Substantia nigra (tissue), 51 donors: ENCODE measurements at places on chromosomes 3 and 15.

- peak; percentile 19 for DNase-seq
Observed at GRCh38 chr3:20669184-20669583, 483.2 kb upstream of the SGO1 start.

- DNase-seq: no peak
Observed at GRCh38 chr3:21912711-21913110, 161.7 kb upstream of the ZNF385D start.

GRCh38 chr15:43086551-43086950, 19.3 kb downstream of the UBR1 start:
- no peak for DNase-seq

DNA sequence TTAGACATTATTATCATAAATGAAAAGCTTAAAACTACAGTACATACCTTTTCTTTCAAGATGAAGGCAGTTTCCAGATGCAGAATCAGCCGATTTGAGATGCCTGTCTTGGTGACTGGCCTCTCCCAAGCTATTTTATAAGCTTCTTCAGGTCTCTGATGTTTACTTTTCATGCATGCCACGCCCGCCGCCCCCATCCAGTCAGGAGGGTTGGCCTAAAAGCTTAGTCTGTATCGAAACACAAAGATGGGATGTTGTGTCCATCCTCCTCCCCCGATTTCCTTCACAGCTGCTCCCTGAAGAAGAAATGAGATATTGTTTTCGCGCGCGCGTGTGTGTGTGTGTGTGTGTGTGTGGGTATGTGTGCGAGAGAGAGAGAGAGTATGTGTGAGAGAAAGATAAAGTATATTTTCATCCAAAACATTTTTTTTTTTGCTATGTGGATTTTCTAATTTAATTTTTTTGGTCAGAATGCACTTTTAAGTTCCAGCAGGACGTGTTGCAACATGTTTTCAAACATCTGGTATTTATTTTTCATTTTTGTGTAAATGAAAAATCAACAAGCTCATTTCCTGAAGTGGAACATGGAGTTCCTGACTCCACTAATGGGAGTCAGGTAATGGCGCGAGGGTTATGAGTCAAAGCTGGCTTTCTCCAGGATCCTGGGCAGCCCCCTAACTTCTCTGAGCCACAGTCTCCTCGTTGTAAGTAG, at the start of gene APOD:
Gene APOD (minus strand): TSS at position 110 of the 712 bp plus-strand sequence. CDS start 4,479 bp downstream, outside the sequence.
- no peak for DNase-seq

GRCh38 chr15:55357774-55358173, 38.8 kb downstream of the PIGB start:
- DNase-seq: no peak

GRCh38 chr15:47955021-47955420, 165.8 kb upstream of the SLC24A5 start:
- no peak for DNase-seq

DNA sequence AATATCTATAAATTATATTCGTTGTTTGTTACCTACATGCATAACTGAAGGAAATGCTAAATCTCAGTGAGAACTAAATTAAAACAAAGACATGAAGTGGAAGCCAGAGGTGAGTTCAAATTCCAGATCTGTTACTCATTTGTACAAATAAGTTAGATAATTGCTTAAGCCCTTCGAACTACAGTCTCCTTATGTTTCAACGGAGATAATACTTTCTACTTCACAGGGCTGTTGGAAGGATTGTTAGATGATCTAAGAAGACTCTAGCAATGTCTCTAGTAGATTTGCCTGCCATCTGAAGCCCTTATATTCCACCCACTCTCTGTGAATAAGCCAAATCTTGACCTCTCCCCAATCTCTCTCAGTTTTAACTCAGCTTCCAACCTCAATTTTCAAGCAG, 125.8 kb downstream of the P2RY1 start:
- no peak for DNase-seq

GRCh38 chr3:142563496-142563997, 15.0 kb downstream of the ATR start:
- DNase-seq: no peak

- DNase-seq: no peak
Observed at GRCh38 chr15:58026051-58026450, 39.5 kb downstream of the ALDH1A2 start.

DNA sequence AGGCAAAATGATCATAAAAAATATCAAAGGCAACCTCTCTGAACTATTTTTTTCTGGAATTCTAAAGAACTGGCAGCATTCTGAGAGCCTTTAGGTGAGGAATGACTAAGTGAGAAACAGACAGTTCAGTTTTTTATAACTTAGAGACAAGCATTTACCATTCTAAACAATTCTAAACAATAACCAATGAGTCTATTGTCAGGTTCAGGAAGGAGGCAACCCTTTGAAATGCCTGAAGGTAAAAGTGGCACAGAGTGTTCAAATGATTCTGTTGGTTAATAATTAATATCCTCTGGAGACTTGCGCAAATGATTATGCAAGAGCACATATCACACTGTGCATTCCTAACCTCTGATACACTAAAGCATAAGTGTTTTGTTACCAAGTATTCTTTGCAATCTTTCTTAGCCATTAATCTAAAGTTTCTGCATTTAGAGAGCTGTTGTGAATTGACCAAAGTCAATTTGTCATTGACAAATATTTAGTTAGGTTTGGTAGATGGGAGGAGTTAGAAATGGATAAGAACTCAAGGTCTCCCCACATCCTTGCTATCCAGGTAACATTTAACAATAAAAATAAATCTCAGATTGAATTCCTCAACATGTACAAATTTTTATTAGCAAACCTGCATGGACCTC, 9.2 kb upstream of the TGFBR2 start:
- DNase-seq: no peak

GRCh38 chr15:74525945-74526344, 15.1 kb upstream of the ARID3B start:
- no peak for DNase-seq

DNA sequence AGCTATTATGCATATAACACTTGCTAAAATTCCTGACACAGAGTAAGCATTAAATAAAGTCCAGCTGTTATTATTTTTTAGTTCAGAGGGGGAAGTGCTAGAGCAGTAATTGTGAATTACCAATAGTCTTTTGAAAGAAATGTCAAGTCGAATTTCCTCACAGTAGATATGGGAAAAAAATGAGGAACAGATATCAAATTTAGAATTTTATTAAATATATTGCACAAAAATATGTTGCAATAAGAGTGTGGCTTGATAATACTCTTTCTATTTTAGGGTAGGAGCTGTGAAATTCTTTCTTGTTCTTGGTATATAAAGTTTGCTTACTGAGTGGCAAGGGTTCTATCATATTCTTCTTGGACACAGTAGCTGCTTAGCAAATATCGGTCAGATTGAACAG, 181.3 kb downstream of the NFKBIZ start:
- no peak for DNase-seq

- no peak for DNase-seq
Observed at GRCh38 chr3:150607267-150608065, 4.3 kb downstream of the SELENOT start.

GRCh38 chr15:40550341-40551037, 14.4 kb downstream of the CCDC32 start:
- DNase-seq: no peak

- no peak for DNase-seq
Observed at GRCh38 chr3:116179091-116179490, 266.2 kb downstream of the LSAMP start.

DNA sequence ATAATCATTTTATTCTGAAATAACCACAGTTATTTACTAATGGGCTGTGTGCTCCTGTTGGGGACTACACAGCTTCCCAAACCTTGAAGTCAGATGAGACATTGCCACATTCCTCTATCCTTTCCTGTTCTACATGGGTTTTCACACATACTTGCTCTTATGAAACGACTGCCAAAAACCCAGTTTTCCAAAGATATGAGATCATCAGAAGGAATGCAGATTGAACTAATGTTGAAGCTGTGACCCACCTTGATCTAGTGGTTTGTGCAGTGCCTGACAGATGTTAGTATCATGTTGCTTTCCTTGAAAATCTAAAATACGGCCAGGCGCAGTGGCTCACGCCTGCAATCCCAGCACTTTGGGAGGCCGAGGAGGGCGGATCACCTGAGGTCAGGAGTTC, 144.6 kb downstream of the VGLL4 start:
- DNase-seq: no peak

DNA sequence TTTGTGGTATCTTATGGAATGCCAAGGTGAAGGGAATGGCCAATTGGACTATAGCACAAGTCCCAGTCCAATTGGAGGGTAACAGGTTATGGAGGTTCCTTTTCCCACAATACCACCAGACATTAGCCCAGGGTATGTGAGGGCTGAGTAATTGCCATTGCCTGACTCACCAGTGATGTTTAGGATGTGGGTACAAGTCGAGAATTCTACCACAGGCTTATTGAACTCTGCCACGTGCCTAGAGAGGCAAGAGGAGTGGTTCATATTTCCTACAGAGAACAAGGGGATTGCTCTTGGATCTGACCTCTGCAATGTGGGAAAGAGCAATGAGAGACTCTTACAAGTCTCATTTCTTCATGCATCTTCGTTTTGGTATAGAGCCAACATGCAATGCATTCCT, 85.0 kb upstream of the XCR1 start:
- DNase-seq: no peak

- no peak for DNase-seq
Observed at GRCh38 chr15:75164625-75165350, 36.9 kb upstream of the C15orf39 start.

DNA sequence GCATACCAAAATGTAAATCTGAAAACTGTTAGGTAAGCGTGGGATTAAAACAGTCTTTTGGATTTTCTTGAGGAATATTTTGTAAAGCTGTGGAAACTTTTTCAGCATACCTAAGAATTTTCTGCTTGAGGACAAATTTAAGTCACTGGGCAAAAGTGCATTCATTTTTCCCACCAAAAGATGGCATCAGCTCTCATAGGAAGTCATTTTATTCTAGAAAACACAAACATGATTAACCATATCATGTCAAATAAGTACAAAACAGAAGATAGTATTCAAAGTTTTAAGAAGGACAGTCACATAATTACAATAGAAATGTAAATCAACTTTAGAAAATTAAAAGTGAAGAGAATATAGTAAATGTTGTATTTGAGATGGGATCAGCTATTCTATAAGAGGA, 63.5 kb downstream of the SLC49A4 start:
- no peak for DNase-seq

GRCh38 chr15:100940767-100941379, 21.7 kb downstream of the LRRK1 start:
- no peak for DNase-seq

DNA sequence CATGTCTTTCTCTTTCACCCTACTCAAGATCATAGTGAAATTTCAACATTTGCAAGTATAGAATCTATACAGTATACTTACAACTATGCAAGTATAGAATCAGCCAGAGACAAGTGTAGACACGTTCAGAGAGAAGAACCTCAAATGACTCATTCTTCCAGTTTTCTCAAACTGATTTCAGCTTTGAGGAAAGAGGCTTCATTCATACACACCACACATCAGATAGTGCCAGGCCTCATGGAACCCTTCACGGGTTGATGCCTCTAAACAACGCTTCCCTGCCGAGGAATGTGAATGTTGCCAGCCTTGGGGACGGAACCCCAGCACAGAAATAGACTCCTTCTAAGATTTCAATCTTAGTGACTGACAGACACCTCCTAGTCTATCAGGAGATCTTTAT, 135.7 kb downstream of the FOXP1 start:
- DNase-seq: no peak

- no peak for DNase-seq
Observed at GRCh38 chr15:77266708-77267386, 153.1 kb downstream of the PEAK1 start.

GRCh38 chr3:149662240-149662887, 4.5 kb upstream of the WWTR1 start:
- no peak for DNase-seq

DNA sequence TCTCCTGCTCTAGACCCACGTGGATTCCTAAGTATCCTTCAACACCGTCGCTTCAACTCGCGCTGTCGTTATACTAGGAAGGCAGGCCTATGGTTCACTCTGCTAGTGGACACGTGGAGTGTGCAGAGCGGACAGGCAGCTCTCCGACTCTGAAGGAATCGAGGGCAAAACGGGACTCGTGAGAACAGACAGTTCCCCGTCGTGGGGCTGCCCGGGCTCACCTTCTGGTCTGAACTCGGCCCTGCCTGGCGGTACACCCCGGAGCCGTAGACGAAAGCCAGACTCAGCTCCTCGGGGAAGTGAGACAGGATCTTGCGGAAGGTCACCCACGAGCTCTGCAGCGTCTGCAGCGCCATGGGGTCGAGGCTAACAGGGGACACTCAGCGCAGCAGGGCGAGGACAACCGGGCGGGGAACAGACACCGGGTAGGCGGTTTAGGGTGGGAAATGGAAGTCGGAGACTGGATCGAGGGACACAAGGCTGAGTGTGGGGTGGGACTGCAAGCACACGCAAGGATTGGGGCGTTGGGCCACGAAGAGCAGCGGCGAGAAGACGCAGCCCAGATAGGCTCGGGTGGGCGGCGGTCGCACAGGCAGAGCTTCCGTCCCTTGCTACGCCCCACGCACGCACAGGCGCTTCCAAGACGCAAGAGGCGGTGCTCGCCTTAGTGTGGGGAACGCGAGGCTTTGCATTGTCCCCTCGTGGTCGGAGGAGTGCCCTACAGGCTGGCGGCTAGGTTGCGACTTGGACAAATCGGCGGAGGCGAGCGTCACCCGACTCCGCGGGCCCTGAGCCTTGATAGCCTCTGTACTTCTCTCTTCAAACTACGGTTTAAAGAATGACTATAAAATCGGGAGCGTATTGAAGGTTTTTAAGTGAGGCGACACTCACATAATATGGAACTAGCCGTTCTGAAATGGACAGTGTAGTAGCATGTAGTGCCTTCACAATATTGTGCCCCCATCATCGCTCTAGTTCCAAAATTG, at the start of gene TAMM41:
Gene TAMM41 (minus strand): TSS at position 605 of the 986 bp plus-strand sequence. CDS start 249 bp downstream, at position 356.
- peak; percentile 83 for DNase-seq

GRCh38 chr3:132395126-132395525, 22.2 kb upstream of the DNAJC13 start:
- no peak for DNase-seq

- no peak for DNase-seq
Observed at GRCh38 chr3:29937185-29937584, 656.3 kb downstream of the RBMS3 start.

DNA sequence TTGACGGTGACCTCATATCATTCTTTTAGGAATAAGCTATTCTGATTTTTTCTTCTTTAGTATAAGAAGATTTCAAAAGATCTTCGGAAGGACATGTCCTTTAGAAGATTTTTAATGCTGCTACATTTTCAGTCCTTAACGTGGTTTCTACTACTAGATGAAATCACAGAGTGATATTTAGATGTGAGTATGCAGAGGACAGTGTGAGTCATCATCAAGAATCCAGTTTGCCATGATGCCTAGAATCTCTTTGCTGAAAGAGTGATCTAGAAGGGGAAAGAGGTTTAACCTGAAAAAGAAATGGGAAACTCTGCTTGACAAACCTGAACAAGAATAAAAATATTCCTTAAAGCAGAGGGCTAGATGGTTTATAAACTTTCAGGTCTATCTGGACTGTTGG, 43.2 kb downstream of the SLC7A14 start:
- DNase-seq: no peak

GRCh38 chr3:186532598-186533072, 11.5 kb downstream of the CRYGS start:
- DNase-seq: no peak
